Stimulated activated CD4-positive, alpha-beta T cell treated with anti-CD3 and anti-CD28 coated beads, Interleukin-4, amount 100 ng/mL, for 48 hours (primary cell): ENCODE measurements at places on chromosomes 16 and 17.

DNA sequence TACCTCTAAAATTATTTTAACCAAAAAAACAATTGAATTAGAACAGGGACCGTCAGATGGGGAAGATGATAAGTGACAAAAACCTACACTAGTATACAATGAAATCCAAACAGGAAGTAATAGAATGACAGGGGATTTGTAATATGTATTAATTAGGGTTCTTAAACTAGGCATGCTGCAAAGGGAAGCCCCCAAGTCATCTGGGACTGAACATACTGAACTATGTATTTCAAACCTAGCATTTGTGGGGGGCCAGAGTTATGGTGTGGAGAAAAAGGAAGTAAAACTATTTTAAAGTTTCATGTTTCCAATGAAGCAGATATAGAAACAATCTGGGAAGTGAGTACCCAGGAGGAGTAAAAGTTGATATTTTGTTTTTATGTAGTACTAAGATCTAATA lies 133.2 kb upstream of the HS3ST3A1 start:
- DNase-seq, result no peak

DNA sequence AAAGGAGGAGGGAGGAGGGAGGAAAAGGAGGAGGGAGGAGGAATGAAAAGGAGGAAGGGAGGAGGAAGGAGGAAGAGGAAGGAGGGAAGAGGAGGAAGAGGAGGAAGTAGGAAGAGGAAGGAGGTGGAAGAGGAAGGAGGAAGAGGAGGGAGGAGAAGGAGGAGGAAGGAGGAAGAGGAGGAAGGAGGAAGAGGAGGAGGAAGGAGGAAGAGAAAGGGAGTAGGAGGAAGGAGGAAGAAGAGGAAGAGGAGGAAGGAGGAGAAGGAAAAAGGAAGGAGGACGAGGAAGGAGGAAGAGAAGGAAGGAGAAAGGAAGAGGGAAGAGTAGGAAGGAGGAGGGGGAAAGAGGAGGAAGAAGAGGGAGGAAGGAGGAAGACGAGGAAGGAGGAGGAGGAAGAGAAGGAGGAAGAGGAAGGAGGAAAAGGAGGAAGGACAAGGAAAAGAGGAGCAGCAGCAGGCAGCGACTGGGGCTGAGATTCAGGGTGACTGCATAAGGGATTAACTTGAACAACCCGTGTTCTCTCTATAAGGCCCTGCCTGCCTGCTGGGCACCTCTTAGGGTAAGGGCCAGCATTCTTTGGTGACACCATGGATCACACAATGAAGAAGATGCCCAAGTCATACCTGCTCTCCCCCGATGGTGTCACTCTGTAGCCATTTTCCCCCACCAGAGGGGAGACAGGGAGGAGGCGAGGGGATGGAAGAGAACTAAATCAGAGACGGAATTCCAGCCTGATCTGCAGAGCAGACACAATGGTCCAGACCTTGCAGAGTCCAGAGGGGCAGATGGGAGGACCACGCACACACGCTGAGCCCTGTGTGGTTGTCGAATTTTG lies 1.4 kb upstream of the IL34 start:
- no peak for DNase-seq

GRCh38 chr17:15364615-15365014 lies 23.2 kb upstream of the TEKT3 start:
- DNase-seq, result no peak

- DNase-seq, result no peak
Measured at GRCh38 chr16:64240586-64240985, 881.3 kb downstream of the CDH11 start.

- peak; percentile 63 for DNase-seq
Measured at GRCh38 chr17:63998050-63998720, at the start of gene PRR29. TSS of gene PRR29 (plus strand) at chr17:63998351. CDS start at chr17:63998365, 14 bp downstream.

GRCh38 chr16:51159865-51160264 lies 8.8 kb upstream of the SALL1 start:
- DNase-seq, result no peak
